Stimulated activated CD8-positive, alpha-beta memory T cell treated with anti-CD3 and anti-CD28 coated beads, Interleukin-4, amount 100 ng/mL, for 1 hour (primary cell): ENCODE measurements at places on chromosomes 5 and 9.

DNA sequence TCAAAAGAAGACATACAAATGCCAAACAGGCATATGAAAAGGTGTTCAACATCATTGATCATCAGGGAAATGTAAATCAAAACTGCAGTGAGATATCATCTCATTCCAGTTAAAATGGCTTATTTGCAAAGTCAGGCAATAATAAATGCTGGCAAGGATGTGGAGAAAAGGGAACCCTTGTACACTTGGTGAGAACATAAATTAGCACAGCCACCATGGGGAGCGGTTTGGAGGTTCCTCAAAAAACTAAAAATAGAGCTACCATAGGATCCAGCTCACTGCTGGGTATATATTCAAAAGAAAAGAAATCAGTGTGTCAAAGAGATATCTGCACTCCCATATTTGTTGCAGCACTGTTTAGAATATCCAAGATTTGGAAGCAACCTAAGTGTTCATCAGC lies 50.3 kb downstream of the AP3S1 start:
- no peak for DNase-seq

GRCh38 chr5:63774939-63775338 lies 187.3 kb downstream of the HTR1A start:
- no peak for DNase-seq

DNA sequence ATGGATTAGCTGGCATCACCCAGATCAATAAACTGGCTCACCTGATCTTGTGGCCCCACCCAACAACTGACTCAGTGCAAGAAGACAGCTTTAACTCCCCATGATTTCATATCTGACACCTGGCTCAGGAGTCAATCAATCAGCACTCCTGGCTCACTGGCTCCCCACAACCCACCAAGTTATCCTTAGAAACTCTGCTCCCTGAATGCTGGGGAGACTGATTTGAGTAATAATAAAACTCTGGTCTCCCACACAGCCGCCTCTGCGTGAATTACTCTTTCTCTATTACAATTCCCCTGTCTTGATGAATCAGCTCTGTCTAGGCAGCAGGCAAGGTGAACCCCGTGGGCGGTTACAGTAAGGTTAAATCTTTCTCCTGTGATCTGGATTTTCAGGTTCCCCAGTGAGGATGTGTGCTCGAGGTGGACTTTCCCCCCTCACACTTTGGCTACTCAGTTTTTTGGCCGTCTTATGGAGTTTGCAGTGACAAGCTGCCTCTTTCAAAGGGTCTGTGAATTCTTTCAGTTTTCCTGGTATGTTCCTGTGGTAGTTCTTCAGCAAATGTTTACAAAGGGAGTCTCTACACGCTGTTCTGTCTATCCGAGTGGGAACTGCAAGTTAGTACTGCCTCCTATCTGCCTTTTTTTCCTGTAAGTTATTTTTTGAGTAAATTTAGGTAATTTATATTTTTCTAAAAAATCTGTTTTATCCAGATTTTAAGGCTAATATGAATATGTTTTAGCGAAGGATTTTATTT lies 500.2 kb upstream of the NUDT12 start:
- no peak for DNase-seq

- peak; percentile 66 for DNase-seq
These were observed 193.0 kb downstream of the MELK start for GRCh38 chr9:36765468-36766341.

DNA sequence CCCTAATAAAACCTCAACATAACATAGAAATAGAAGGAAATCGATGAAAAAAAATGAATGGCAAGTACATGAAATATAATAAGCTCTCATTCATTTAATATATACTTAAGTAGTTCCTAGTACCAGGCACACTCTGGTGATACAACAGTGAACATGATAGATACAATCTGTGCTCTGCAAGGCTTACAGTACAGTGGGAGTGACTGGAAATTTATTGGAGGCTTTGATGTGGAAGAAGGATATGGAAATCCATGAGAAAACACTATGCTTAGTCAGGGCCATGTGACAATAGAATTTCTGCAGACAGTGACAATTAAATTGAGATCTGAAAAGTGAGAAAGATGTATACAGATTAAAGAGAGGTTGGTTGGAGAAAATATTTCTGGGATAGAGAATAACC lies 32.0 kb upstream of the IL33 start:
- no peak for DNase-seq

DNA sequence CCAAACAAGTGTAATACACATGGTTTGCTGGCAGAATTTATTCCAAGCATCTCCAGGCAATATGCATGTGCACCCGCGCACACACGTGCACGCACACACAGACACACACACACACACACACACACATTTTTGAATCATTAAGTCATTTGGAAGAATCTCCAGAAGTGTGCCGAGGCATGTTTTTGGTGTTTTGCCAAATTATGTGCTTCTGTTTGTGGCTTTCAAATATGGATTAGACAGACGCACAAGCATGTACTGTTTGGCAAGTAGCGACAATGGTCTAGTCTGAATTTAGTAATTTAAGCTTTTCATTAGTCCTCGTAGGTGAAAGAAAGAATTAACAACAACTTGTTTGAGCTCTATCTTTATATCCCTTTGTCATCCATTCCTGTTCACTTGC lies 36.7 kb downstream of the NFIB start:
- DNase-seq: no peak

- DNase-seq: no peak
These were observed 71.8 kb downstream of the GALNT10 start for GRCh38 chr5:154262342-154262741.
